ENCODE measurements at places on chromosomes 6 and 20.
A peak's percentile ranks its signal among the peaks of the same experiment; 100 is the strongest.

GRCh38 chr6:98463038-98464000 is 371.1 kb upstream of the POU3F2 start:
- peak; percentile 54 for DNase-seq

GRCh38 chr6:156848123-156848522 is 70.9 kb downstream of the ARID1B start:
- no peak for DNase-seq

- DNase-seq = no peak
These were observed 141.6 kb upstream of the SLC24A3 start for GRCh38 chr20:19070681-19071445.

GRCh38 chr6:24940311-24940917 is 4.7 kb upstream of the RIPOR2 start:
- no peak for DNase-seq

GRCh38 chr6:154301086-154301625 is 55.4 kb downstream of the IPCEF1 start:
- no peak for DNase-seq

DNA sequence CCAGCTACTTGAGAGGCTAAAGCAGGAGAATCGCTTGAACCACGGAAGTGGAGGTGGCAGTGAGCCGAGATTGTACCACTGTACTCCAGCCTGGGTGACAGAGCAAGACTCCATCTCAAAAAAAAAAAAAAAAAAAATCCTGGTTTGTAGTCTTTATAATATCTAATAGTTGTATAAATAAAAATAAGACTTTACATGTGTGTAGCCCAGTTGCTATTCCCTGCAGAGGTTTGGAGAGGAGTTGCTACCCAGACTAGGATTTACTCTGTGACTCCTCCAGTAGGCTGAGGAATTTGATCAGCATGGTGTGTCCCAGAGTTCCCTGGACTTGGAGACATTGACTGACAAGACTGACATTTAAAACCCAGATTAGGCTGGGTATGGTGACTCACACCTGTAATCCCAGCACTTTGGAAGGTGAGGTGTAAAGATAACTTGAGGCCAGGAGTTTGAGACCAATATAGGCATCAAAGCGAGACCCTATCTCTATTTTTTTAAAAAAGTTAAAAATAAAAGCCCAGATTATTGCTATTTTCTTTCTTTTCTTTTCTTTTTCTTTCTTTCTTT is 10.2 kb downstream of the CHMP4B start:
- no peak for DNase-seq

- no peak for DNase-seq
These were observed 146.1 kb upstream of the AKAP12 start for GRCh38 chr6:151093706-151094105.

DNA sequence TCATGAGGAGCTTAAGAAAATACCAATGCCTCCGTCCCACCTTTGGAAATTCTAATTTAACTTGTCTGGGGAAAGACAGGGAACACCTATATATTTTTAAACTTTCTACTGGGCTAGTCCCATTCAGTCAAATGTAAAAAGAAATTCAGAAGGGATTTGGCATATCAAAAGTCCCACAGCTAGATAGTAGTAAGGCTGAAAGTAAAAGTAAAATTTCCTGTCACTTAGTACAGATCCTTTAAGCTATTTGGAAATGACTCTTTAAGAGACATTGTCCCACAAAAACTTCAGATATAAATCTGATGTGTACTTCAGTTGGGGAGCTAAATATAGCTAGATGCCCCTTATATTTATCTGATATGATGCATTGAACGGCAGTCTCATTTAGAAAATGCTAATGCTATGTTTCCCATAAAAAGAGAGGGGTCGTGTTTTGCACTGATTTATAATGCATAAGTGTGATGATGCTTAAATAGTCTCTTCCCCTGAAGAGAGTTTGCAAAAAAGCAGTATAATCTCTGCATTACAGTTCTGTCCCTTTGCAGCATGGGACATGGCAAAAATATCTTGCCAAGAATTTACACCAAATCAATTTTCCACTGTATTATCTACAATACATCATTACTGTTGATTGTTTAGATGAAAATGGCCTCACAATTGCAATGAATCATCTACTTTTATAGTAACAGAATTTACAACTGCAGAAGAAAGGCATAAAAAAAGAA is 860.8 kb upstream of the MAP3K7 start:
- no peak for DNase-seq

DNA sequence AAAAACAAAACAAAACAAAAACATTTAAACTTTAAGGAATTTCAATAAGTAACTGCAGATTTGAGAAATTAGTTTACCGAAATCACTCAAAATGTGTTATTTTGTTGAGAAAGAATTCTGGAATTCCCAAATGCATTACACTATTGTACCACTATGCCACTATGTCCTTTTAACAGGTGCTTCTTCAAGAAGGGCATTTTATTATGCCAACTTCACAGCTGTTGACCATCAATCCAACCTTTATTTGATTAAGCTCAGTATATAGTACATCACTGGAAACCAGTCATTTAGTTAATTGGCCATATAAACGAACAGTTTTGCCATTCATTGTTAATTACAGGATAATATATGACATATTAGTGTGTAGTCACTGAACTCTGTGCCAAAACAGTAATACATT is 221.7 kb downstream of the ARHGAP18 start:
- no peak for DNase-seq

DNA sequence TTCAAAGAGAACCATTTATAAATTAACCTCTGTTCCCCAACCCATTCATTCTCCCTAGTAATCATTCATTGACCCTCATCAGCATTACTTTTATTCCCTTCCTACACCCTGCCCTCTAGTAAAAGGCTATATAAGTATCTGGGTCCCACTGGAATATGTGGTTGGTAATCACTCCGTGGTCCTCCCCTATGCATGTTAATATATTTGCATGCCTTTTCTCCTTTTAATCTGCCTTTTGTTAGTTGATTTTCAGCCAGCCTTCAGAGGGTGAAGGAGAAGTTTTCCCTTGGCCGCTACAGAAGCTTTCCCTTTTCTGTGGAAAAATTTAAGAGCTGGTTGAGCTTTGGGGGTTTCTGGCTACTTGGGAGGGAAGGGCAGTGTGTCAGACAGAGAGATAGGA is 585.6 kb downstream of the UTRN start:
- DNase-seq = no peak

- no peak for DNase-seq
These were observed 8.9 kb downstream of the ITPR3 start for GRCh38 chr6:33630014-33630413.

Measured in NCI-H2029 (cell line).